Hypothalamus (tissue), 51 donors: ENCODE measurements at places on chromosomes 5 and 9.

- DNase-seq, result no peak
These were observed 40.5 kb upstream of the CTSL start for GRCh38 chr9:87685441-87685840.

DNA sequence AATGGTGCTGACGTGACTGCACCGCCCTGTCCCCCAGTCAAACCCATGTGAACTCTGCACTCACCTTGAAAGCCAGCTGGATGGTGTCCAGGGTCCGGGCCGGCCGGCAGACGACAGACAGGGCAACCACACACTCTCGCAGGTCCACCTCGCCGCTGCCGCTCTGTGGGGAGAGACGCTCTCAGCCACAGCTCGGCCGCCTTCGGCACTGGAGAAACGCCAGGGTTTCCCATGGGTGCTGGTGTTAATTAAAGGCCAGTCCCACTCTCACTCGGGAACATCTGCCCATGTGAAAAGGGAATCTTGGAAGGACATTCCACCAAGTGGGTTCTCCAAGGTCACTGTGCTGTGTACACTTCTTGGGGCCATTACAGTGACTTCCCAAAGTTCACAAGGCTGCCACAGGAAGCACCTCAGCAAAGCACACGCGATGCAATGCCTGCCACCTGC is 25.5 kb upstream of the SLC6A3 start:
- DNase-seq, result no peak

- DNase-seq, result no peak
These were observed 1.3 kb downstream of the BRD9 start for GRCh38 chr5:891117-891836.

DNA sequence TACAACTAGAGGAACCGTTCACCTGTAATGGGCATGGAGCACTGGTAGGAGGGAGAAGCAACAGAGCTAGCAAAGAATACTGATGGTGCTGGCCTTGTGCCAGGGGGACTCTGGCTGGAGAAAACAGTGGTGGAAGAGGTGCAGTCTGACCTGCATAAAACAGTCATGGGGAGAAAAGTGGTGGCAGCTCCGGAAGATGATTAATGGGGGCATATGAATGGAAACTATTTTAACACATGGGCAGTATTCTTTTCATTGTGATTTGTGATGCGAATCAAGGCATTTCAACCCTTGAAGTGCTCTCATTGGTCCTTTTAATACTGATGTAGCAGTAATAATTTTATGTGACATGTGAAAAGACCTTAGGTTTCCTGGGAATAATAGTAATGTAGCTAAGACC is 219.6 kb downstream of the ADAMTS6 start:
- DNase-seq, result no peak

- no peak for DNase-seq
These were observed 14.6 kb downstream of the ZNF883 start for GRCh38 chr9:112997236-112997941.

DNA sequence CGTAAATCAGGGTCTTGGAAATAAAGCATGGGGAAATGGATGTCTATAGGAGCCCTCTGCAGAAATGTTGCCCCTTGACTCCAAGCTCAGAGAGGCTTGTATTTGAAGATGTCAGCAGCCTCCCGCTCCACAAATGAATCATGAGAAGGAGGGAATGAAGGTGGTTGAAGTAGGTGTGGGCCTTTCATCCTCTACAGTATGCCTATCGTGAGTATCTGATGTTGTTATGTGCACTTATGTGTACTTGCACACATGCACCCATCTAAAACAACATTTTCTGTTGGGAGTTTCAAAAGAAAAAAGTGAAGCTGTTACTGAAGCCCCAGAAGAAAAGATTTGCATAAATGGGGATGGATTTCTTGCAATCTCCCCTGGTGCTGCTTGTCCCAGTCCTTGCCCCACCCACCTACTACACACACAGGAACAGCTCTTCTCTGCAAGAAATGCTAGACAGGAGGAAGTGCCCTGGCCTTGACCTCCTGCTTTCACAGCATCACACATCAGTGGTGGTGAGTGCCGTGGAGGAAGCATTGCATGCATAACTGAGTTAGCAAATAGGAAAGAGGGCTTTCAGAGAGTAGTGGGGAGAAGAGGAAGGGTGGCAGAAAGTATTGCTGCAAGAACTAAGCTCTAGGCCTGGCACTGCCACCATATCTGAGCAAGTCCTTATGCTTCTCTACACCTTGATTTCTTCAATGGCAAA is 156.1 kb downstream of the SNX18 start:
- peak; percentile 8 for DNase-seq

DNA sequence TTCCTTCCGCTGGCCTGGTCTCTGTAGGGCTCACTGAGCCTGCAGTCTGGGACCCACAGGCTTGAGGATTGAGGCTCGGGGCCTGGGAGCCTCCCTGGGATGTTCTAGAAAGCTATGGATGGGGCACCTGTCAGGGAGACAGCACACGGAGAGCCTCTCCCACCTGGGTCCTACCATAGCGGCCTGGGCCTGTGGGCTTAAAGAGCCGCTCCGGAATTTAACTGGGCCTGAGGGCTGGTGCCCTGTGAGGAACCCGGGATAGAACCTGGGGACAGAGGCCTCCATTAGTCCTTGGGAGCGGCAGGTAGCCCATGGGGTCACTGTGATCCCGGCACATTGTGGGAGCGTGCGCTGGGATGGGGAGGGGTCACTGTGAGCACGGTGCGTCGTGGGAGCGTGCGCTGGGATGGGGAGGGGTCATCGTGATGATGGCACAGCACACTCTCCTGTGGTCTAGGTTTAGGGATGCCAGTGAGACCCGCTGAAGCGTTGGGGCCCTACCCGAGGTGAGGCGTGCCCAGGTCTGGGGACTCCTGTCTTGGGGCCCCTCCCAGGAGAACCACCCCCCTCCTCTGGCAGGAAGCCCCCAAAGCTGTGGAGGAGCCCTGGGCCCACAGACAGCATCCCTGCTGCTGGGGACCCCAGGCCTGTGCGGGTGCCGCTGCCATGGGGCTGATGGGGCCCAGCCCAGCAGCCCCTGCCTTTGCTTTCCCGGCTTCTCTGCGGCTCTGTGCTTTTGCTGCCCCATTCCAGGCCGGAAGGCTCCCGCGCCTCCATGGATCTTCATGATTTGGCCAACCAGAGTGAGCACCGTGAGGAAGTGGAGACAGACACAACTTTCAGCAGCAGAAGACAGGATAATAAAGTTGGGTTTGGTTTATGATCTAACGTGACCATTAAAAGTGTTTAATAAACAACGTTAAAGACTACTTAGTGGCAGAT is 3.4 kb upstream of the CEP72 start:
- DNase-seq, result no peak
